ENCODE measurements at places on chromosomes 12 and 14.

DNA sequence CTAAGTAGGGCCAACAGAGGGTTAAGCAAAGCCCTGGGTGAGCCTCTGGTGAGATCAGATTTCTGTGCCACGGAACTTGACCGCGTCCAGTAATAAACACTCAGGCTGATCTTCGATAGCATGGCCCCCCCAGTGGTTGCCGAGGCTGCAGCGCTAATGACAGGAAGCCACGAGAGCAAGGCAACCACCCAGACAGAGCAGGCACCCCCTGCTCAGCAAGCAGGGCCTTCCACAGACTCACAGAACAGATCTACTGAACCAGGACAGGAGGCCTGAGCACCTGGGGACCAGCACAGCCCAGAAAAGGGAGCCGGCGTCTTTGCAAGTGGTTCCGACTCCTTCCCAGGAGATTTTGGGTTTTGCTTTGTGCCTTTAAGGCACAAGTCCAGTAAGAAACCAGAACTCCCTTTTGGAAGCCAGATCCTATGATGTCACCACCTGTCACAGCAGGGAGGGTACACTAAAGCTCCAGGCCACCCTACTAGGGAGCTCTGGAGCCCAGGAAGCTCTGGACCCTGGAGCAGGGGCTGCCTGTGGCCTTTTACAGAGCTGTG, 42.3 kb downstream of the BCL11B start:
- DNase-seq: no peak

DNA sequence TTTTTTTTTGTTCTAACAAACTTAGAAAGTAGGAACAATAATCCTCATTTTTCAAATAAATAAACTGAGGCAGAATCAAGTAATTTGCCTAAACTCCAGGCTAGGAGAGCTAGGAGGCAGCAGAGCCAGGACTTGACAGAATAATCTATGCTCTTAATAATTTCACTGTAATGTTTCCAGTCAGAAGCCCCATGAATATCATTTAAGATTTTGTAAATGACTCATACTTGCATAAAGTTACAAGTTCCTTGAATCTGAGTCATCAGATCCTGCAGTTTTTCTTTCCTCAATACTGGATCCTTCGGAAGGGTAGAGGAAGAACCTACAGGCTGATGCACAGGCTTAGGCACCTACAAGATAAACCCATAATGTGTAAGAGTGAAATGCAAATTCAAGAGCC, 29.0 kb downstream of the CAPRIN2 start:
- no peak for DNase-seq

- DNase-seq: no peak
These were observed 56.9 kb downstream of the IGF1 start for GRCh38 chr12:102423462-102423861.

DNA sequence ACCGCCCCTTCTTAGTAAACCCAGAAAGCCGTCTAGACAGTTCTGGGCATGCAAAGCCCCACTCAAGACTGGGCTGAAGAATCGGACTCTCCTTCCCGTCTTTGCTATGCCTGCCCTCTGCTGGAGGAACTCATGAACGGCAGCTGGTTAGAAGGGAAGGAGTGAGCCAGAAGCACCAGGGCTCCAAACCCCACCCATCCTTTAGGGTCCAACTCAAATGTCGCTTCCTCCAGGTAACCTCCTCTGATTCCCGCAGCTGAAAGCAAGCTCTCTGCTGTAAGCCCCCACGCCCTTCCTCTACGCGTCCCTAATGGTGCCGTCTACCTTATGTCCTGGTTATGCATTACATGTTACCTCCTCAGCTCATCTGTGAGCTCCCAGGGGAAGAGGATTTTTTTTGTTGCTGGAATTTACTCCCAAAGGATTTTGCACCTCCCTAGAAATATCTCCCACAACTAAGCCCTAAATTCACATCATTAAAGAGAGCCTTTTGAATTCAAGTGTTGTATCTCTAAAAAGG, 59.0 kb upstream of the SCN8A start:
- peak; percentile 32 for DNase-seq

- DNase-seq: no peak
These were observed 33.5 kb downstream of the DAD1 start for GRCh38 chr14:22555384-22556011.

DNA sequence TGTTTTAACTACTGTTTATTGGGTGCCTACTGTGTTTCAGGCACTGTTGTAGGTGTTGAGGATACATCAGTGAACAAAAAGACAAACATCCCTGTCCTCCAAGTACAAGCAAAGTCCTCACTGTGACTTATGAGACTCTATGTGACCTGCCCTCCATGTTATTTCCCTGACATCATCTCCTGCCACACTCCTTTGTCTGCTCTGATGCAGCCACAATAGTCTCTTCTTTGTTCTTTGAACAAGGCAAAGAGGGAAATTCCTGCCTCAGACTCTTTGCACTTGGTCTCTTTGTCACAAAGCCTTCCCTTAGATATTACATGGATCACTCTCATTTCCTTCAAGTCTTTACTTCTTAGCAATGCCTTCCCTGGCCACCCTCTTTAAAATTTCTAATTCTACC, 240.1 kb upstream of the SRRM4 start:
- no peak for DNase-seq

DNA sequence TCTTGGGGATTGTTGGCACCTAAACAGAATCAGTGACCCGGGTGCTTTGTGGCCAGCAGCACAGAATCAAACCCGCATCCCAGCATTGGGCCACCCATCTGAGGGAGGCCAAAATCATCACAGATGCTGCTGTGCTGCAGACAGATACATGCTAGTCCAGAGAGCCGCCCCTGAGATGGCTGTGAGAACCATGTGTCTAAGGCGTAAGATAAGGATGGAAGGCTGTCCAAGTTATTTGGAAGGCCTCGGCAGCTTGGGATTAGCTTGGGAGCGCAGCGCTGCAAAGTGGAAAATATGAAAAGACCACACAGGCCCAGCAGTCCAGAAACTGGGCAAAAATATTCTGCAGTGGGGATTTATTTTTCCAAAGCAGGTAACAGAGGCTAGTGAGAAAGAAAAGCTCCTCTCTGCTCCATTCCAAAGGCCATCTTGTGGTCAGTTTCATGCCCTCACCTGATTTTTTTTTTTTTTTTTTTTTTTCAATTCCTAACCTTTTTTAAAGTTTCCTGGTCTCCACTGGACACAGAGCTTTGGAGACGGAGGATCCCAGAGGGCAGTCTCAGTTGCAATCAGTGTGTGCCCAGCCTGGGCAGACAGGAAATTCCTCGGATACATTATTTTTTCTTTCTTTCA, 178.9 kb upstream of the BCL2L14 start:
- no peak for DNase-seq

DNA sequence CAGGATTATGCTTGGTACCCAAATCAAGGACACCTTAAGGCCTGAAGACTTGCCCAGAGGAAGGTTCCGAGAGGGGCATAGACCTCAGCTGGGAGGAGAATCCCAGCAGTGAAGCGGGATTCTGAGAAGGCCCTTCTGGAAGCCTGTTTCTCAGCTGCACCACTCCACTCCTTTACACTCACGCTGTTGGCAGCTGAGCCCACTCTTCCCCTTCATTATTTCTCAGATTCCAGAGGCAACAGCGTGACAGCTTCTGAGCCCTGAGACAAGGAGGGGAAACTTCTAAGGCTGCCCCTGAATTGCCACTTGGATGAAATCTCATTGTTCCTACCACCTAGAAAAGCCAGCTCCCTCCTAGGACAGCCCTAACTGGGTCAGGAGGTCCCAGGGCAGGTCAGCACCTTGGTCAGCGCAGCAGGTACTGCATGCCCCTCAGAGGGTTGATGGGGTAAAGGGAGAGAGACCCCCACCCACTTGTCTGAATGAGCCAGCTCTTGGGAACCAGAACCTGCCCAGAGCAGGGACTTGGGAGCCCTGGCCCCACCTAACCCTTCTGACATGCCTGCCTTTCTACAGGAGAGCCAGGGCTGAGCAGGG, 53.9 kb downstream of the ISCA2 start:
- DNase-seq: no peak

GRCh38 chr14:70871863-70872677, 35.2 kb upstream of the PCNX1 start:
- DNase-seq: no peak

- DNase-seq: no peak
These were observed 400 bp downstream of the ADCY6 start for GRCh38 chr12:48788524-48788853.

DNA sequence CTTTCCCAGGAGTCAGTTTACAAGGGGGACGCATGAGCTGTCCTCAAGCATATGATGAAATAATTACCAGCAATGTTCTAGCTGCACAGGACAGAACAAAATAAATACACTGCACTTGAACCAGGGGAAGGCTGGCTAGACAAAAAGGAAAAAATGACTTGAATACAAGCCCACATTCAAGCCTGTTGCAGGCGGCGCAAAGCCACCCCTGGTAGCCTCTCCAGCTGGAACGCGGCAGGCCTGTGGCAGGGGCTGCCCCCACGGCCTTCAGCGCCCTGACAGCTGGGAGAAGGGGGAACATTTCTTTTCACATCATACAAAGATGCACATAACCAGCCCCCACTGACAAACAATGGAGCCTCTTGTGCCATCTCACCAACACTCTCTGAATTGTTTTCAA, 57.1 kb downstream of the TRAFD1 start:
- DNase-seq: peak; percentile 59

DNA sequence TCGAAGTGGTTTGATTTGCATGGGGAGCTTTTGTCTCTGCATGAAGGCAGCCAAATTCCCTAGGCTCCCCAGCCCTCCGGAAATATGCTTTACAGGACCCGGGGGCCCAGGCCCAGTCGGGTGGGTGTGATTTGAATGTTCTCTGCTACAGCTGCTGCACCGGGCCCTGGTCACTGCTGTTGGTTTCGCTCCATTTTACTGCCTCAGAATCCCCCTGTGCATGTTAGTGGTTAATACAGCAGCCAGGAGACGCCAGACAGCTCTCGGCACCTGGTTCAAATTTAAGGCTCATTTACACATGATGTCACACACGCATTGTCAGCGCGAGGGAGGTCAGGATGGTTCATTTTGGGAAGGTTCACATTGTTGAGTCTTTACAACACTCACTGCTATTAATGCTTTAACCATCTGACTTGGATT, 99.6 kb downstream of the SLC38A6 start:
- DNase-seq: no peak

DNA sequence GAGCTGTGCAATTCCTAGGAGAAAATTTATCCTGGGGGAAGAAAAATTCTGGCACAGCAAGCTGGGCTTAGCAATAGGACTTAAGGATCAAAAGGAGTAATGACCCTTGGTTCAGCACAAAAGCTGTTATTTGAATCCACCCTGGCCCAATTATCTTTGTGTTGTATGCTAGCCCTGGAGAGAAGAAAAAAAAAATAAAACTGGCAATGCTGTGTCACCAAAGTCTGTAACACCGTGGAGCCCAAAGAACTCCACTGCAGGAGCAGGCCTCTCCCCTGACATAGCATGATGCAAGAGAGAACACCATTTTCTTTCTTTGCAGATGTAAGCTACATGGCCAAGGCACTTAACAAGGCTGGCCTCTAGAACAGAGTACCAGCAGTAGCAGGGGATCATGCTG, 63.0 kb upstream of the ARHGAP5 start:
- DNase-seq: no peak

GRCh38 chr12:50828886-50829285, 13.8 kb upstream of the TMPRSS12 start:
- peak; percentile 27 for DNase-seq
